IMR-90 (cell line): ENCODE measurements at places on chromosomes 2 and 18.

GRCh38 chr2:189937691-189938090 lies 124.8 kb downstream of the MSTN start:
- no peaks in the 10 kb centered on the region; the same call in 1 of the 2 replicates for H3K4me1 ChIP-seq
- no peaks in the 10 kb centered on the region for H3K36me3 ChIP-seq
- H3K27me3 ChIP-seq: no peaks in the 10 kb centered on the region
- peak; percentile 12 for DNase-seq
- H3K27ac ChIP-seq: peak overlapping the region; percentile 55

GRCh38 chr18:54440292-54440691 lies 82.6 kb downstream of the C18orf54 start:
- no peak for DNase-seq
- H3K27ac ChIP-seq: no peak overlapping the region
- no peaks in the 10 kb centered on the region for H3K4me1 ChIP-seq
- no peaks in the 10 kb centered on the region for H3K36me3 ChIP-seq
- H3K27me3 ChIP-seq: peaks cover 4% of the 10 kb centered on the region
- H3K4me3 ChIP-seq: no peak overlapping the region

DNA sequence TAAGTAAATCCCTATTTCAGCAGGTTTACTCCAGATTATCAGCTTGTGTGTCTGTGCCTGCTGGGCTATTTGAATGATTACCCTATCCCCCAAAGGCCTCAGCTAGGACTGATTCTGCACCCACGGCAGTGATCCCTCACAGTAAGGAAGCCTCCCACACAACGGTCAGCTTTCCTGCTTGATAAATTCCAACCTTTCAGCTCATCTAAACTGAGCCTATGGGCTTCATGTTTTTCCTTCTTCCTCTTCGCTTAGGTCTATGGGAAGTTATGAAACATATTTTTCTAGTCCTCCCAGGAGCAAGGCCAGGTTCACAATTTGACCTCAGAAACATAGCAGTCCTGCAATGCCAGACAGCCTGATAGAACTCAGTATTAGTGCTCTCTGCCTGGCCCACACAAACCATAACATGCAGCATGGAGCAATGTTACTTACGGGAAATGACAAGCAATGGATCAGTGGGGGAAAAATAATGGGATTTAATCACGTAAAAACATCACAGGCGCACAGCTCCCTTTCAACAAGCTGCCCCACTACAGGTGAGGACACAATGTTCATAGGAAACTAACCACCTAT lies 170.9 kb downstream of the ZNF521 start:
- H3K27ac ChIP-seq: no peak overlapping the region
- no peak overlapping the region for H3K4me3 ChIP-seq
- DNase-seq: no peak
- H3K36me3 ChIP-seq: no peaks in the 10 kb centered on the region; the same call in 1 of the 2 replicates
- H3K27me3 ChIP-seq: no peaks in the 10 kb centered on the region

GRCh38 chr2:10305254-10305635 lies 2.5 kb downstream of the HPCAL1 start:
- no peaks in the 10 kb centered on the region for H3K27me3 ChIP-seq
- no peak overlapping the region for H3K4me3 ChIP-seq
- DNase-seq: no peak
- peaks cover 10% of the 10 kb centered on the region; the same call in 1 of the 2 replicates for H3K4me1 ChIP-seq

- H3K36me3 ChIP-seq: no peaks in the 10 kb centered on the region
- no peaks in the 10 kb centered on the region; the same call in 1 of the 2 replicates for H3K4me1 ChIP-seq
- H3K4me3 ChIP-seq: no peak overlapping the region
These were observed 100.9 kb downstream of the ARL4C start for GRCh38 chr2:234395891-234396420.

DNA sequence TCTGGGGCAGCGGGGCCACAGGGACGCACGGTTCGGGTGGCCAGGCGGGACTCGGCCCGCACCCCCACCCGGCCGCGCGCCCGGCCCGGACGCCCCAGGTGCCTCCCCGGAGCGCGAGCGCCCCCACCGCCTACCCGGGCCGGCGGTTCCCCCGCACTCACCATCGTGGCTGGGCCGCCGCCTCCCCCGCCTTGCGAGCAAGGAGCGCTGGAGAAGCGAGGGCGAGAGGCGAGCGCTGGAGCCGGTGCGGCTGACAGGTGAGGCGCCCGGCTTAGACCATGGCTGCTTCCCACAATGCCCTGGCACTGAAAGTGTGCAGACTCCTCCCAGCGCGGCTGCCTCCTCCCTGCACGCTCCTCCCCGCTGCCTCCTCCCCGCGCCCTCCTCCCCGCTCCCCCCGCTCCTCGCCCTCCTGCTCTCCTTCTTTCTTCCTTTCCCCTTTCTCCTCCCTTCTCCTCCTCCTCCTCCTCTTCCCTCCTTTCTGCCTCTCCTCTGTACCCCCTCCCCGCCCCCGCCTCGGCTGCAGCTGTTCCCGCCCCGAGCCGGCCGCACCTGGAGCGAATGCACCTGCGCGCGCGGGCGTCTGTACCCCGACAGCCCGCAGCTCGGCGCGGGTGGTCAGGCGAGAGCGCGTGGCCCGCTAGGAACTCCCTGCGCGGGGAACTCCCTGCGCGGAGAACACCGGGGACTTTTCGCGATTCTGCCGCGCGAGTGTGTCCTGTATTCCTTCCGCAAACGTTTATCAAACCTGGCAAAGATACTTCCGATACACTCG lies at the start of gene AP1S3:
Gene AP1S3 (minus strand): TSS at position 296 of the 775 bp plus-strand sequence. CDS start 132 bp downstream, at position 164.
- no peaks in the 10 kb centered on the region for H3K36me3 ChIP-seq
- peaks cover 3% of the 10 kb centered on the region; the same call in 1 of the 2 replicates for H3K4me1 ChIP-seq
- peak within 1 kb of the TSS; percentile 75 for H3K4me3 ChIP-seq
- peak; percentile 38 for DNase-seq

DNA sequence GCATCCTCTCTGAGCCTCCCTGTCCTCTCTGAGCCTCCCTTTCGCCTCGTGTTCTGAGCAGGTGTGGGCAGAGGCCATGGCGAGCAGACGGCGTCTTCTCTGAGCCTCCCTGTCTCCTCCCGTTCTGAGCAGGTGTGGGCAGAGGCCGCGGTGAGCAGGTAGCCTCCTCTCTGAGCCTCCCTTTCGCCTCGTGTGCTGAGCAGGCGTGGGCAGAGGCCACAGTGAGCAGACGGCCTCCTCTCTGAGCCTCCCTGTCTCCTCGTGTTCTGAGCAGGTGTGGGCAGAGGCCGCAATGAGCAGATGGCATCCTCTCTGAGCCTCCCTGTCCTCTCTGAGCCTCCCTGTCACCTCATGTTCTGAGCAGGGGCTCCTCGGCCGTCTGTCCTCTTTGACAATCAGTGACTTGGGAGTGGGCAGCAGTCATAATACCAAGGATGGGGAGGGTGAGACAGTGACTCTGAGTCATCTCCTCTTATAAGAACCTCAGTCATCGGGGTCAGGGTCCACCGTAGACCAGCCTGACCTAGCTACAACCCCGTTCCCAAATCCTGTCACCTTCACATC lies 395.1 kb upstream of the SALL3 start:
- no peak overlapping the region for H3K4me3 ChIP-seq
- no peak overlapping the region for H3K27ac ChIP-seq
- H3K4me1 ChIP-seq: no peaks in the 10 kb centered on the region
- no peaks in the 10 kb centered on the region for H3K27me3 ChIP-seq
- no peaks in the 10 kb centered on the region for H3K36me3 ChIP-seq

DNA sequence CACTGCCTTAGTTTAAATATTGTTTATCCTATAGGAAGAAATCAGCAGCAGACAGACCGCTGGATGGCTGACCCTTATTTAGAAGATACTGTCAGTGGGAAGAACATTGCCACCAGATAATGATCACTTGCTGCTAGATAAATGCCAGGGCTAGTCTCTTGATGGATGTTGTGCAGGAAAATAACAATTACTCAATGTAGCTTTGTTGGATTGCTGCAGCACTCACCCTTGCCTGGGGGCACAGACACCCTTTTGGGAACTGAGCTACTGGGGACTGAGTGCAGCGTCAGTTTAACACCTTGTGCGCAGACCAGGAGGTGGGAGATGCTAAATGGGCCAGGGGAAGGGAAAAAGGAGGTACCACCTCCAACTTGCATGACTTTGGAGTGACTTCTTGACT lies 64.2 kb upstream of the CAPN13 start:
- H3K27ac ChIP-seq: no peak overlapping the region
- DNase-seq: no peak
- H3K27me3 ChIP-seq: no peaks in the 10 kb centered on the region
- H3K4me1 ChIP-seq: no peaks in the 10 kb centered on the region
- H3K4me3 ChIP-seq: no peak overlapping the region

DNA sequence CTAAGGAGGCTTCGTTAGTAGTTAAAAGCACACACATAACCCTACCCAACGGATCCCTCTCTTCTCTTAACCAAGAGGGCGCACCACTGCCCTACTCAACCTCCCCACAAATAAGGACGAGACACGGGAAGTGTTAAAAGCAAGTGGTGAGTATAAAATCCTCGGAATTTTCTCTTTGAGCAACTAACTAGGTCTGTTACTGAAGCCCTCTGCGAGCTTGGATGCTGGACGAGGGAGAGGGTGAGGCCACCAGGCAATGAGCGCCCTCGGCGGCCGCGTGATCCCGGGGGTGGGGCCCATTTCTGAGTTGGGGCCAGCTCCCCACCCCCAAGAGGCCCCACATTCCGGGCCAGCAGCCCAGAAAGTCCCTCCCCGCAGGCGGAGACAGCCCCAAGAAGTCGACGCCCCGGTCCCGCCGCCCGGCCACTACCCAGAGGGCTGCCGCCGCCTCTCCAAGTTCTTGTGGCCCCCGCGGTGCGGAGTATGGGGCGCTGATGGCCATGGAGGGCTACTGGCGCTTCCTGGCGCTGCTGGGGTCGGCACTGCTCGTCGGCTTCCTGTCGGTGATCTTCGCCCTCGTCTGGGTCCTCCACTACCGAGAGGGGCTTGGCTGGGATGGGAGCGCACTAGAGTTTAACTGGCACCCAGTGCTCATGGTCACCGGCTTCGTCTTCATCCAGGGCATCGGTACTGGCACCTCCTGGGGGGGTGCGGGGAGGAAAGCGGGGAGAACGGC lies at the start of gene CYBRD1:
Gene CYBRD1 (plus strand): TSS at position 423 of the 736 bp plus-strand sequence. CDS start 72 bp downstream, at position 495.
- no peaks in the 10 kb centered on the region for H3K36me3 ChIP-seq
- H3K4me1 ChIP-seq: peaks cover 7% of the 10 kb centered on the region
- H3K4me3 ChIP-seq: peak within 1 kb of the TSS; percentile 96
- peak; percentile 79 for DNase-seq

- H3K4me1 ChIP-seq: no peaks in the 10 kb centered on the region
- no peak for DNase-seq
- H3K36me3 ChIP-seq: no peaks in the 10 kb centered on the region
- H3K27ac ChIP-seq: no peak overlapping the region
- H3K27me3 ChIP-seq: peaks cover 9% of the 10 kb centered on the region; the same call in 1 of the 2 replicates
These were observed 414.2 kb upstream of the SLC14A2 start for GRCh38 chr18:45201029-45201428.

GRCh38 chr2:42864222-42864621 lies 71.8 kb upstream of the HAAO start:
- H3K27me3 ChIP-seq: 0 out of 2 replicates have a peak, but pooled peaks cover 2% of the 10 kb centered on the region
- no peak for DNase-seq
- no peaks in the 10 kb centered on the region; the same call in none of the 2 replicates for H3K4me1 ChIP-seq
- no peak overlapping the region for H3K27ac ChIP-seq

GRCh38 chr2:45300026-45300750 lies 290.9 kb upstream of the SIX2 start:
- H3K27ac ChIP-seq: no peak overlapping the region
- no peak for DNase-seq
- no peak overlapping the region for H3K4me3 ChIP-seq
- peaks cover 2% of the 10 kb centered on the region; the same call in 1 of the 2 replicates for H3K4me1 ChIP-seq

DNA sequence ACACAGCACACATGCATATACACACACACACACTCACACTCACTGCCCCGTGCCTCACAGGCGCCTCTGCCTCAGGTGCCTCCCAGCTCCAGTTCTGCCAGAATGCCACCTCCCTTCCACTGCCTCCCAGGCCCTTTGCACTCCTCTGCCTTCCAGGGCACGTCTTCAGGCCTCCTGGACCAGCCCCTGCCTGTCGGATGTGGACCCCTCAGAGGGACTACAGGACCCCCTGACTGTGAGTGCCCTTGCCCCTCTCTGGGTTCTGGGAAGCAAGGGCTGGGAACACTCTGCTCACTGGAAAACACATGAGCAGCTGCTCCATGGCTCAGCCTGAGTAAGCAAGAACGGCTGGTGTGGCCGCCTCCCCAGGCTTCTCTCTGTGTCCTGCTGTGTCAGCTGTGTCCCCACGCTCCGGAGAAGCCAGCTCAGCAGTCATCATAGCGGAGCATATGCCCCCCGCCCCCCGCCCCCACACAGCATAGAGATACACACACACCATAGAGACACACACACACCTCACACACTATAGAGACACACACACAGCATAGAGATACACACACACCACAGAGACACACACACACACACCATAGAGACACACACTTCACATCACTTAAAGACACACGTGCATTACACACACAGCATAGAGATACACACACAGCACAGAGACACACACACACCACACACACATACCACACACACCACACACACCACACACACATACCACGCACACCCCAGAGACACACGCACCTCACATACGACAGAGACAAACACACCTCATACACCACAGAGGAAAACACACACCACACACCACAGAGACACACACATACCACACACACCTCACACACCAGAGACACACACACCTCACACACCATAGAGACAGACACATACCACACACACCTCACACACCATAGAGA lies 271.3 kb downstream of the CYRIA start:
- no peaks in the 10 kb centered on the region for H3K27me3 ChIP-seq
- H3K36me3 ChIP-seq: no peaks in the 10 kb centered on the region
- DNase-seq: no peak
- no peak overlapping the region for H3K4me3 ChIP-seq
- H3K27ac ChIP-seq: no peak overlapping the region

GRCh38 chr18:35174745-35175144 lies 66.1 kb upstream of the ZNF397 start:
- no peaks in the 10 kb centered on the region for H3K4me1 ChIP-seq
- H3K27ac ChIP-seq: no peak overlapping the region
- peaks cover 5% of the 10 kb centered on the region for H3K27me3 ChIP-seq
- H3K4me3 ChIP-seq: no peak overlapping the region
- DNase-seq: no peak
- no peaks in the 10 kb centered on the region for H3K36me3 ChIP-seq

- no peak for DNase-seq
- H3K27ac ChIP-seq: no peak overlapping the region
- no peaks in the 10 kb centered on the region for H3K4me1 ChIP-seq
- no peaks in the 10 kb centered on the region for H3K36me3 ChIP-seq
These were observed 21.6 kb downstream of the ARHGAP25 start for GRCh38 chr2:68756178-68756577.

GRCh38 chr2:115290478-115290877 lies 848.0 kb downstream of the DPP10 start:
- no peaks in the 10 kb centered on the region for H3K27me3 ChIP-seq
- no peaks in the 10 kb centered on the region for H3K36me3 ChIP-seq
- DNase-seq: no peak
- H3K27ac ChIP-seq: no peak overlapping the region
- H3K4me3 ChIP-seq: no peak overlapping the region
- no peaks in the 10 kb centered on the region for H3K4me1 ChIP-seq

GRCh38 chr2:112658301-112658700 lies 12.6 kb downstream of the SLC20A1 start:
- no peaks in the 10 kb centered on the region for H3K27me3 ChIP-seq
- H3K27ac ChIP-seq: no peak overlapping the region
- peaks cover 53% of the 10 kb centered on the region for H3K36me3 ChIP-seq

GRCh38 chr18:49854681-49855080 lies 41.3 kb upstream of the ACAA2 start:
- H3K27me3 ChIP-seq: peaks cover 5% of the 10 kb centered on the region; the same call in 1 of the 2 replicates
- H3K36me3 ChIP-seq: no peaks in the 10 kb centered on the region
- no peak overlapping the region for H3K4me3 ChIP-seq
- no peak for DNase-seq
- no peak overlapping the region for H3K27ac ChIP-seq
